AG04449 (cell line): ENCODE measurements at places on chromosomes 4 and X.

DNA sequence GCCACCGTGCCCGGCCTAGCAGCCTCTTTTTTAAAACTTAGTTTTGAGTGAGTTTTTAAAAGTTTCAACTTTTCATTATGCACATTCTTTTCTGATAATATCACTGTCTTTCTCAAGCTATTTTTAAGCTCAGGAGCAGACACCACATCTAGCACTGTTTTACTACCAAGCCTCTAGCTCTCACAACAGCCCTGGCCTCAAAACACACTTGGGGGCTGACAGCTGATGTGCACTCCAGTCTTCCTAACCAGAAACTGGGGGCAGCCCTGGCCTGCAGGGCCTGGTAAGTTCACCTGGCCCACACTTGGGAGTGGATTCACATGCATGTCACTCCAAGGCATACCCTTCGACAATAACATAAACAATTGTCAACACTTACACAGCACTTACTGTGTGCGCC lies 34.0 kb downstream of the CENPU start:
- DNase-seq = no peak

- DNase-seq = peak; percentile 79
Observed at GRCh38 chrX:386768-387575, at the start of gene PPP2R3B. Gene PPP2R3B, minus strand, starts transcription at chrX:386907. Its CDS starts 216 bp downstream, at chrX:386691.

DNA sequence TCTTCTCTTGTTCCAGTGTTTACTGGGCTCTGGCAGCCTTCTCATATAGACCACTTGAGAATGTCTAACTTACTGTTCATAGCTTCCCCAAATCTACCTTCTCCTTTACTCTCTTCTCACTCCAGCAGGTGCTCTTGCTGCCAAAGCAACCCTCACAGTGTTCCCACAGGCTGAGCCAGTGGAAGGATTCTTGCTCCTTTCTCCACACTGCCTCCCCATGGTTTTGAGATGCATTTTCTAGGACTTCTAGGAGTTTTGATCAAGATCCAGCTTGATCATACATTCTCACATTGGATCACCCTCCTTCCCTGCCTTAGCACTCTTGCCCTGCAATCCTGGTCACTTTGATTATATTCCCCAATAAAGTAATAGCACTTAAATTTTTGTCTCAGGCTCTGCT lies 230.8 kb downstream of the TMEM47 start:
- DNase-seq = no peak

- no peak for DNase-seq
Observed at GRCh38 chr4:105556206-105556605, 3.8 kb downstream of the ARHGEF38 start.

GRCh38 chr4:15536552-15537499 lies 67.1 kb downstream of the CC2D2A start:
- no peak for DNase-seq

GRCh38 chrX:22063284-22063683 lies 31.2 kb downstream of the PHEX start:
- no peak for DNase-seq

GRCh38 chr4:73068491-73069337 lies 802 bp downstream of the COX18 start:
- no peak for DNase-seq

- DNase-seq = no peak
Observed at GRCh38 chrX:126770179-126770578, 49.4 kb upstream of the PRR32 start.

GRCh38 chr4:146506272-146506671 lies 15.5 kb downstream of the SLC10A7 start:
- DNase-seq = no peak

GRCh38 chr4:7218686-7219085 lies 26.3 kb downstream of the SORCS2 start:
- DNase-seq = no peak

DNA sequence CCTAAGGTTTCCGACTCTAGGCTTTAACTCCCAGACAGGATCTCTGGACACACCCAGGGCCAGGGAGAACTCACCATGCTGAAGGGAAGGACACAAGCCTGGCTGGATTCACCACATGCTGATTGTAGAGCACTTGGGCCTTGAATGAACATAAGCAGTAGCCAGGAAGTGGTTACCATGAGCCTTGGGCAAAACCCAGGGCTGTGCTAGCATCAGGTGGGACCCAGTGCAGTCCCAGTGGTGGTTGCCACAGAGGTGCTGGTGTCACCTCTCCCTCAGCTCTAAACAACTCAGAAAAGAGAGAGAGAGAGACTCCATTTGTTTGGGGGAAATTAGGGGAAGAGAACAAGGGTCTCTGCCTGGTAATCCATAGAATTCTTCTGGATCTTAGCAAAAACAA lies 77.0 kb downstream of the KLHL13 start:
- DNase-seq = no peak

- no peak for DNase-seq
Observed at GRCh38 chrX:30831082-30831481, 58.0 kb downstream of the TAB3 start.

DNA sequence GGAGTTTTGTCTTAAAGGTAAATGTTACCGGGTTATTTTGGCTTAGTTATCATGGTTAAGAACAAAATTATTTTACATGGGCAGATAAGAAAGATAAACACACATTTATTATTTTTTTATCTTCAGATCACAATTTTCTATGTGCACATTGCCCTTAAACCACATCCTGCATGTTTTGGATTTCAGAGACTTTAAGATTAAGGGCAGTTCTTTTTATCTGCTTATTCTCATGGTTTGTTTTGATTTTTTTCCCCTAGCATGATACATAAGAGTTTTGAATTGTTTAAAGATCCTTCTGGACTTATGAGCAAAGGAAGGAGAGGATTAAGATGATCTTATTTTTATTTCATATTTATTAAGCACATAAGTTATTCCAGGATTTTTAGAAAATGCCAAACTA lies 190.1 kb upstream of the BMP3 start:
- DNase-seq = no peak

- no peak for DNase-seq
Observed at GRCh38 chrX:31433856-31434255, 362.0 kb upstream of the FTHL17 start.

DNA sequence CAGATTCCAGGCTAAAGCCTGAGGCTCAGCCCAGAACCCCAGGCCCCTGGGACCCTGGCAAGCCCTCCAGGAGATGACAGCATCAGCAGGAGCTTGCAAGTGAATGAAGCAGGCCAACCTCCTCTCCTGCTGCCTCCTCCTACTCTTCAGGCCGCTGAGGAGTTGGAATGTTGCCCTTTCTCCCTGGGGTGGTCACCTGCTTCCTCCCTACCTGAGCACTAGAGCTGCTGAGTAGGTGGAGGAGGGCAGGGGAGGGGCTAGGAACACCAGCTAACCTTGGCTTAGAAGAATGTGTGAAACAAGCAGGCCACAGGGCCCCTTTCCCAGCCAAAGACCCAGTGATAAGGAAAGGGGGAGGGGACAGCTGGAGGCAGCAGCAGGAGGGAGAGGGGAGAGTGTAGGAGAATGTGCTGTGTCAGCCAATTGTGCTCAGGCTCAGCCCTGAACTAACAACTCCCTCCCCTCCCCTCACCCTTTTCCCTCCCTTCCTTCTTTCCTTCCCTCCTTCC lies 58.0 kb downstream of the PJA1 start:
- DNase-seq = no peak

- no peak for DNase-seq
Observed at GRCh38 chrX:8627796-8628195, 104.1 kb downstream of the ANOS1 start.

DNA sequence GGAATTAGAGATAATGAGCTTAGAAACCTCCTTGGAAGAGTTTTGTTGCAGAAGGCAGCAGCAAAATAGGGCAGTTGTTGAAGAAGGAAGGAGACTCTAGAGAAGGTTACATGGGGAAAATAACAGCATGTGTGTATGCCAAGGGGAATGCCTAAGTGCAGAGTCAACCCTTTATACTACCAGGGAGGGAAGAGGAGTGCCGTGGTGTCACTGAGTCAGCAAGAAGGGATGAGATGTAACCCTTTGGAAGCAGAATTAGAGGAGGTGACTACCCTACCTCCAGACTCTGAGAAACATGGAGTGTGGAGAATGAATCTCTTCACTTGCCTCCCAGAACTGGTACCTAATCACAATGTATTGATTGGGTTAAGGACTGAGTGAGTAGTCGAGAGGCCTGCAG lies 6.7 kb upstream of the GABRE start:
- peak; percentile 42 for DNase-seq

- no peak for DNase-seq
Observed at GRCh38 chrX:12423346-12423745, 285.1 kb downstream of the FRMPD4 start.

DNA sequence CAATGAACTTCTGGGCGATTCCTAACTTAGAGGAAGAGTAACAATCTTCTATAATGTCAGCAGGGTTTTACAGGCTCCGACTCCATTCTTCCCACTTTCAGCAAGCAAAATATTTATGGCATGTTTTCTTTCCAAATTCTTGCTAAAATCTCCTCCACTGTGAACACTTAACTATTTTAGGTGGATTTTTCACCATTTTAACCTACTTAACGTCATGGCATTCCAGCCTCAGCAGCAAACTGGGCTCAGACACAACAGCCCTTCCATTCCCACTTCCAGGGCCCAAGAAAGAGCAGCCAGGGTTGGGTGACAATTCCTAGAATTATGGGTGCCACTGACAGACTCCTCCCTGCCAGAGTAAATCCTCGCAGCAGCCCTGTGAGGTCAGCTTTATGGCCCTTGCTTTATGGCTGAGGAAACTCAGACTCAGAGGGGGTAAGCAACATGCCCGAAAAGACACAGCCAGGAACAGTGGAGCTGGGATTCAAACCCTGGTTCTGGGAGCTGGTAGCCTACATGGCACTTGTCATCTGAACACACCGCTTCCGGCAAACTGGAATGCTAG lies 112.8 kb upstream of the MAP3K15 start:
- peak; percentile 40 for DNase-seq

GRCh38 chrX:130176942-130177341 lies 5.2 kb downstream of the RAB33A start:
- DNase-seq = no peak

- no peak for DNase-seq
Observed at GRCh38 chr4:152500275-152500674, 35.6 kb downstream of the FBXW7 start.

GRCh38 chr4:104589264-104589868 lies 94.7 kb upstream of the CXXC4 start:
- DNase-seq = no peak

GRCh38 chrX:152822383-152823086 lies 8.0 kb downstream of the CETN2 start:
- DNase-seq = no peak

DNA sequence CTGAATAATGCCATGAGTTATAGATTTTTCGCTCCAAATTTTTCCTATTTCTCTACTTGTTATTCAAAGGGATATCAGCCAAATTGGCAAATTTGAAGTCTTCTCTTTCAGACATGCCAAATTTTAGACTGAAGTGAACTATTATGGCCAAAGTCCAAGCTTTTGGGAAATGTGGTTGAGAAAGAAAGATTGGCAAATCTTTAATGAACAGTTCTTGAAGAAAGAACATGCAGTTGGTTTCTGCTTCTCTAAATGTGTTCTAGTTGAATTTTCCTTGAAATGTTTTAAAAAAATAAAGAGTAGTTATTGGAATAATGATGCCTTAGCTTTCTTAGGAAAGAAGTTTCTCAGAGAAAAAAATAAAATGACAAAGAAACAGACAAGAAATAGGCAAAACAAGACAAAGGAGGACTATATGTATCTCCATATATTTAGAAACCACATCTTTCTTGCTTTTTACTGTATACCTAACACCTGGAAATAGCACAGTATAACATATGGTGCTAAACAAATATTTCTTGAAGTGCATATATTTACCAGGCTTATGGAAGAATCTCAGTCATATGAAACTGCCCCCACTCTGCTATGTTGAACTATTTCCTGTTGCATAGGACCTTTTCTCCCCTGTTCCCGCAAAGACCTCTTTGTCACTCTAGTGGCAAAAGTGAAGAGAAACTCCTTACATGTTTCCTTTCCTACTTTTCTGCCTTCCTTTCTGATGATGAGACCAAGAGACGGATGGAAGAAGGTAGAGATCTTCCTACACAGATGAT lies 250.0 kb downstream of the ARHGAP24 start:
- DNase-seq = no peak

DNA sequence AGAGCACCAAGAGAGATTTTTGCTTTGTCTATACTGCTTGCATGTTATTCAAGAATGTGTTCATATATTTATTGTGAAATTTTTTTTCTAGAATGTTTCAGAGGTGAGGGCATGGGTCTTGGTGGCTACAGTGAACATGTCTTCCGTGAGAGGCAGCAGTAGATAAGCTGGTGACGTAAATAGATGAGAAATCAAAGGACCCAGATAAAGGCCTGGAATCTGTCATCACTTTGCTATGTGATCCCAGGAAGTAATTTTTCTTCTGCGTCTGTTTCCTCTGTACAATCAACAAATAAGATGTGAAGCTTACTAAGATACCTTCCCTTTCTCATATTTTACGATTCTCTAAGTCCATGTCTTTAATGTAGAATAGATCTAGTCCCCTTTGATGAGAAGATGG lies 129.1 kb downstream of the COL4A6 start:
- no peak for DNase-seq

GRCh38 chr4:121228848-121229247 lies 64.7 kb upstream of the TNIP3 start:
- DNase-seq = no peak

DNA sequence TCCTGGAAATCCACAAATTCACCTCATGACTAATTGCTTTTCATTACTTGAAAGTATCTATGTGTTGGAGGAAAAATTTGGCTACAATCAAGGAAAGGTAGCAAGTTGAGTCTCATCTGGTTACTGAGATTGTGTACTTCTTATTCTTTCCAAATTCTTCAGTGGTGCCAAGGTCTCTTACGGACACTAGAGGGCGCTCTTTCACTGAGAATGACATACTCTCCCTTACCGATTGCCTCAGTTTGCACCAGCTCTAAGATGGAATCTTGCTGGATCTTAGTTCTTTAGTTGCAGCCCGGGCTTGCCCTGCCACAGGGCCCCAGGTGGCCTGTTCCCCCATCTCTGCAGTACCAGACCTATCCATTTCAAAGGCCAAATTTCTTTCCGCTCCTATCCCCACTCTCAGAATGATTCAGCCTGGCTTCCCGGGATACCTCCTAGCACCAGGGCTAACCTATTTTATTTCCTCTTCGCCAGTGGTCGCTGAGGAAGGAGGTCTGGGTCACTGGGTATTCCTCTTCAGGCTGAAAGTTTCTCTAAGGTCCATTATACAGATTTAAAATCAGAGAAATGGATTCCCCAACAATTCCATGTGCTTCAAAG lies 24.6 kb upstream of the GPR50 start:
- DNase-seq = no peak

GRCh38 chr4:101294597-101294996 lies 52.7 kb downstream of the PPP3CA start:
- no peak for DNase-seq
